ENCODE measurements at places on chromosomes 2 and 18. TPM values are rescaled to one million over a fixed set of nuclear protein-coding genes. Genes with fewer than 3 reads are reported as not detected.

GRCh38 chr18:47975105-47975504 is 44.6 kb upstream of the SMAD2 start:
- no peaks in the 10 kb centered on the region for H3K36me3 ChIP-seq
- H3K4me1 ChIP-seq, result no peaks in the 10 kb centered on the region
- no peak overlapping the region for H3K4me3 ChIP-seq
- no peak overlapping the region for H3K27ac ChIP-seq
- no peaks in the 10 kb centered on the region for H3K27me3 ChIP-seq

GRCh38 chr2:72893594-72894319 is 6.5 kb downstream of the SPR start:
- no peaks in the 10 kb centered on the region for H3K27me3 ChIP-seq
- H3K4me3 ChIP-seq, result no peak overlapping the region
- peaks cover 11% of the 10 kb centered on the region for H3K4me1 ChIP-seq
- H3K36me3 ChIP-seq, result no peaks in the 10 kb centered on the region
- DNase-seq, result no peak

The MYOM1 gene
- total RNA-seq, result 3.1 TPM

The C1GALT1C1L gene
- total RNA-seq, result 0.37 TPM

- no peaks in the 10 kb centered on the region for H3K27me3 ChIP-seq
- H3K4me3 ChIP-seq, result no peak overlapping the region
- H3K27ac ChIP-seq, result no peak overlapping the region
- no peaks in the 10 kb centered on the region for H3K36me3 ChIP-seq
- no peak for DNase-seq
- H3K4me1 ChIP-seq, result peaks cover 21% of the 10 kb centered on the region
These were observed 108.2 kb downstream of the COMMD1 start for GRCh38 chr2:62013641-62014040.

- H3K4me3 ChIP-seq, result no peak overlapping the region
- H3K36me3 ChIP-seq, result no peaks in the 10 kb centered on the region
- H3K27ac ChIP-seq, result no peak overlapping the region
- no peaks in the 10 kb centered on the region for H3K4me1 ChIP-seq
- DNase-seq, result no peak
- H3K27me3 ChIP-seq, result no peaks in the 10 kb centered on the region
These were observed 12.7 kb upstream of the DUSP2 start for GRCh38 chr2:96157649-96158553.

The KCNK3 gene
- total RNA-seq, result 0.27 TPM

DNA sequence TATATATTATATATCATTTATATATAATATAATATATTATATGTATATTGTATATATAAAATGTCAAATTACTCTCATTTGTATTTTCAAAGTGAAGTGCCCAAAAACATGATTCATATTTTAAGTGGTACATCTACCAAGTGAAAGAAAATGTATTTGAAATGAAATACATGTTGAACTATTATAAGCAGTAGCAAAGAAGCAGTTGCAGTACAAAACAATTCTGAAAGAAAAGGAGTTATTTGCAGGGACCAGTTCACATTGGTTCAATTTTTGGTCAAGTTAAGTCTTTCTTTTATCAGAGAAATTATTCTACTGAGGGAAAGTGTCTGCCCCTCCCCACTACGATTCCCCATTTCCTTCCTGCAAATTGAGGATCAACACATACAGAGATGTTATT is 51.9 kb downstream of the APLF start:
- no peak overlapping the region for H3K4me3 ChIP-seq
- H3K27ac ChIP-seq, result no peak overlapping the region
- H3K36me3 ChIP-seq, result no peaks in the 10 kb centered on the region
- H3K27me3 ChIP-seq, result no peaks in the 10 kb centered on the region
- no peak for DNase-seq

DNA sequence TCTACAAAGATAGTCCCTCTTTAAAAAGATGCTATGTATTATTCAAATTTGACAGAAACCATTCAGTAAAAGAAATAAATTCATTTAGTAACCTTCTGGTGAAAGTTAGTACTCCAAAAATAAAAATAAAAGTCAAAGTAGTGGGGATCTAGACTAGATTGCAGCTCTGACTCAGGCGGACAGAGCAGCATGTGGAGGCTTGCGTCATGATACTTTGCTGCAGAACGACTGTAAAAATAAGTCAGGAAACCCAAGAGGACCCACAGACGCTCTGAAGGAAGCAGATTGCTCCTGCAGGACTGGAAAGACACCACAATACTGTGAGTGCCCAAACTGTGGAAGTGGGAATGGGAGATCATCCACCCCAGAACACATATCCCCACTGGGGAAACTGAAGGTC is 301.9 kb downstream of the RIT2 start:
- no peak overlapping the region for H3K27ac ChIP-seq
- no peak overlapping the region for H3K4me3 ChIP-seq

The B3GNT7 gene
- total RNA-seq, result 0.73 TPM

- no peaks in the 10 kb centered on the region for H3K36me3 ChIP-seq
- H3K27me3 ChIP-seq, result no peaks in the 10 kb centered on the region
- H3K4me3 ChIP-seq, result no peak overlapping the region
- peaks cover 9% of the 10 kb centered on the region for H3K4me1 ChIP-seq
These were observed 122.6 kb upstream of the XPO1 start for GRCh38 chr2:61660511-61661388.

DNA sequence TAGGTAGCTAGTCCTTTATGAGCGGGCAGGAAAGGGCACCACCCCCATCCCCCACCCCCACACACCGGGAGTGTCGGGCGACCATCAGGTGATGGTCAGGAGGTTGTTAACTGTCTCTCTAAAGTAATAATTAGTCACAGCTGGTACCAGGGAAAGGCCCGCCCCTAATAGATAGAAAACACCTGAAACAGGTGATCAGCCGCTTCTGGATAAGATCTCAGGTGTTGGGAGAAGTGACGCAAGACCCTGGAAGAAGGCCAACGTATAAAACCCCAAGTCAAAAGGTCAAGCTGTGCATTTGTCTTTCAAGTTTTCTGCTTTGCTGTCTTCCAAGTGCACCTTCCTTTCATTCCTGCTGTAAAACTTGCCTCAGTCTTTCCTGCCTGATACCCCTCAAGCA is 59.6 kb upstream of the LINC00305 start:
- H3K4me1 ChIP-seq, result no peaks in the 10 kb centered on the region
- no peak overlapping the region for H3K27ac ChIP-seq
- H3K36me3 ChIP-seq, result no peaks in the 10 kb centered on the region
- no peaks in the 10 kb centered on the region for H3K27me3 ChIP-seq
- no peak overlapping the region for H3K4me3 ChIP-seq

GRCh38 chr18:10518595-10519255 is 7.1 kb upstream of the NAPG start:
- no peak overlapping the region for H3K27ac ChIP-seq
- no peaks in the 10 kb centered on the region for H3K4me1 ChIP-seq
- H3K27me3 ChIP-seq, result no peaks in the 10 kb centered on the region
- H3K4me3 ChIP-seq, result no peak overlapping the region
- H3K36me3 ChIP-seq, result no peaks in the 10 kb centered on the region

The FIGN gene
- 5.5 TPM for total RNA-seq

The LRP2 gene
- total RNA-seq, result 1.2 TPM

DNA sequence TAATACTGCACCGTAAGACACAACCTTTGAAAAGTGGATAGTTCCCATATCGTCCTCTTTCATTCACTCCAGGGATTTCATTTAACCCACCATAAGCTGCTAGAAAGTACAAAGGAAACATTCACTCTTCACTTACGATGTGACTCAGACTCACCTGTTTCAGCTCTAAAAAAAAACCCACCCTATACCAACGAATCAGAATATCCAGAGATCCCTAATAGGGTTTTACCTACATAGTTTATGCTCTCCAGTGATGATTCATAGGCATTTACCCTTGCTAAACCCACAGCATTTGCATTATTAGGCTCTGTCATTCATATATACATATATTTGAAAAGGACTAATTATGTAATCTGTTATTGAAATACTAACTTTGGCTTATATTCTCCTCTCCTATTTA is 60.2 kb downstream of the PRPF40A start:
- H3K4me3 ChIP-seq, result no peak overlapping the region
- peaks cover 76% of the 10 kb centered on the region for H3K36me3 ChIP-seq
- DNase-seq, result no peak
- no peaks in the 10 kb centered on the region for H3K27me3 ChIP-seq

DNA sequence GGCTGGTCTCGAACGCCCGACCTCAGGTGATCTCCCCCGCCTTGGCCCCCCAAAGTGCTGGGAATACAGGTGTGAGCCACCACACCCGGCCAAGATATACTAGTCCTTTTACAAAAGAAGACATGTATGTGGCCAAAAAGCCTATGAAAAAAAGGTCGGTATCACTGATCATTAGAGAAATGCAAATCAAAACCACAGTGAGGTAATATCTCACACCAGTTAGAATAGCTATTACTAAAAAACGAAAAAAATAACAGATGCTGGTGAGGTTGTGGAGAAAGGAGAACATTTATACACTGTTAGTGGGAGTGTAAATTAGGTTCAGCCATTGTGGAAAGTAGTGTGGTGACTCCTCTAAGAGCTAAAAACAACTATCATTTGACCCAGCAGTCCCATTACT is 26.4 kb downstream of the KLHL23 start:
- no peaks in the 10 kb centered on the region for H3K36me3 ChIP-seq
- H3K4me1 ChIP-seq, result peaks cover 6% of the 10 kb centered on the region
- H3K27ac ChIP-seq, result no peak overlapping the region
- no peak for DNase-seq
- no peak overlapping the region for H3K4me3 ChIP-seq
- H3K27me3 ChIP-seq, result no peaks in the 10 kb centered on the region

GRCh38 chr2:232018181-232018580 is 56.7 kb downstream of the DIS3L2 start:
- H3K4me1 ChIP-seq, result no peaks in the 10 kb centered on the region
- H3K36me3 ChIP-seq, result no peaks in the 10 kb centered on the region
- no peak overlapping the region for H3K4me3 ChIP-seq
- no peak for DNase-seq
- no peak overlapping the region for H3K27ac ChIP-seq

The CCT7 gene
- total RNA-seq, result 97.8 TPM

DNA sequence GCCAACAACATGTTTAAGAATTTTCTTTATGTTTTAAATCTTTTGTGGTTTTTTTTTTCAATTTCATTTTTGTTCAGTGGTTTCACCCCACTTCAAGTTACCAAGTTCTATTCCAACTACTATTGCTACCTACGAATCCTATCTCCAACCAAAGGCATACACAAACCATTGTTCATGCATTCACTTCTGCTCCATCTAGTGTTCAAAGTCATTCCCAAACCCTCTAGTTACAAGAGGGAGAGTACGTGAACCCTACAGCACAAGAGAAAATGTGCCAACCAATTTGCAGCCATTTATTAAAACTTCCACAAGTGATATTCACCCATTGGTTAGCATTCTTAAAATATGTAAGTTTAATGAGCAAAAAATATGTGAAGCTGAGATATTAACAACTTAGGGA is 295.1 kb upstream of the KYNU start:
- no peaks in the 10 kb centered on the region for H3K27me3 ChIP-seq
- no peak for DNase-seq
- H3K4me1 ChIP-seq, result no peaks in the 10 kb centered on the region
- H3K36me3 ChIP-seq, result no peaks in the 10 kb centered on the region
- no peak overlapping the region for H3K27ac ChIP-seq

- H3K27ac ChIP-seq, result no peak overlapping the region
- H3K36me3 ChIP-seq, result no peaks in the 10 kb centered on the region
These were observed 19.5 kb downstream of the RALBP1 start for GRCh38 chr18:9494778-9495331.

GRCh38 chr2:97654791-97655190 is 8.9 kb downstream of the COX5B start:
- no peak overlapping the region for H3K27ac ChIP-seq
- no peak for DNase-seq
- H3K4me1 ChIP-seq, result no peaks in the 10 kb centered on the region

DNA sequence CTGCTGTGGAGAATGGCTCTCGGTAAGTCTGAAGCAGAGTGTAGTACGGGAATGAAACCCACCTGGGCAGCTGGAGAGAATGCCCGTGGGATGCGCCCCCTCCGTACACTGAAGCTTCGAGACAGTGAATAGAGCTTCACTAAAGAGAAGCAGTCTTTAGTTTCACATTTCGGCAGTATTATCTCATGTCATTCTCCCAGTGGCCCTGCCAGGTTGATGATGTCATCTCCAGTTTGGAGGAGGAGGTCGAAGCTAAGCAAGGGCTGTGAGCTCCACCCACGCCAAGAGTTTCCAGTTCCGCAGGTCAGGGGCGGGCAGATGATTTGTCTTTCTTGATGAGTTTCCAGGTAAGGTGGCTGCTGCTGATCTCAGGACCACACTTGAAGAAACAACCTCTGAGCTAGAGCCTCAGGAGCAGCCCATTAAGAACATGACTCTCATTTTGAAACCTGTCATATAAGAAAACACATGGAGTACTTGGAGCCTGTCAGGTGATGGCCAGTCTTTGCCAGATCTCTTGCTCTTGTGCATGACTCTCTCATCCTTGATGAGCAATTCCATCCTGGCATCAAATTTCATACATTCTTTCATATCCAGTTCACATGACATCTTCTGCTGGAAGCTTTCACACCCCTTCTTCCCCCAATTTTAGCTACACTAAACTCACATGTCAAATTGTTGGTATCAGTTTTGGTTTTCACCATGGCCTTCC is 475.0 kb downstream of the RNF144A start:
- H3K36me3 ChIP-seq, result no peaks in the 10 kb centered on the region
- no peak overlapping the region for H3K27ac ChIP-seq
- H3K4me1 ChIP-seq, result no peaks in the 10 kb centered on the region
- H3K4me3 ChIP-seq, result no peak overlapping the region
- DNase-seq, result no peak

The KANSL1L gene
- total RNA-seq, result 7.1 TPM

GRCh38 chr2:33412920-33413319 is 63.5 kb upstream of the RASGRP3 start:
- DNase-seq, result no peak
- no peak overlapping the region for H3K4me3 ChIP-seq
- no peaks in the 10 kb centered on the region for H3K4me1 ChIP-seq
- no peaks in the 10 kb centered on the region for H3K36me3 ChIP-seq

GRCh38 chr2:193980599-193980998 is 1676.4 kb upstream of the SLC39A10 start:
- no peaks in the 10 kb centered on the region for H3K4me1 ChIP-seq
- no peak overlapping the region for H3K27ac ChIP-seq
- H3K4me3 ChIP-seq, result no peak overlapping the region
- no peaks in the 10 kb centered on the region for H3K27me3 ChIP-seq
- no peaks in the 10 kb centered on the region for H3K36me3 ChIP-seq

The POTEI gene
- not detected for total RNA-seq

GRCh38 chr2:37543999-37544557 is 127.4 kb downstream of the CDC42EP3 start:
- H3K4me1 ChIP-seq, result no peaks in the 10 kb centered on the region
- H3K27me3 ChIP-seq, result no peaks in the 10 kb centered on the region
- H3K36me3 ChIP-seq, result no peaks in the 10 kb centered on the region
- no peak overlapping the region for H3K4me3 ChIP-seq
- DNase-seq, result no peak
- no peak overlapping the region for H3K27ac ChIP-seq

GRCh38 chr2:162041485-162041884 is 32.5 kb downstream of the DPP4 start:
- no peak for DNase-seq
- no peaks in the 10 kb centered on the region for H3K4me1 ChIP-seq
- H3K36me3 ChIP-seq, result peaks cover 10% of the 10 kb centered on the region
- no peak overlapping the region for H3K27ac ChIP-seq
- no peak overlapping the region for H3K4me3 ChIP-seq
- H3K27me3 ChIP-seq, result no peaks in the 10 kb centered on the region

The ANTXR1 gene
- 4.1 TPM for total RNA-seq

GRCh38 chr2:43790147-43790546 is 16.3 kb downstream of the DYNC2LI1 start:
- no peaks in the 10 kb centered on the region for H3K36me3 ChIP-seq
- no peak overlapping the region for H3K27ac ChIP-seq

Data from right lobe of liver (tissue), 6 donors.